NCI-H1436 (cell line): ENCODE measurements at places on chromosomes 13 and 19.

DNA sequence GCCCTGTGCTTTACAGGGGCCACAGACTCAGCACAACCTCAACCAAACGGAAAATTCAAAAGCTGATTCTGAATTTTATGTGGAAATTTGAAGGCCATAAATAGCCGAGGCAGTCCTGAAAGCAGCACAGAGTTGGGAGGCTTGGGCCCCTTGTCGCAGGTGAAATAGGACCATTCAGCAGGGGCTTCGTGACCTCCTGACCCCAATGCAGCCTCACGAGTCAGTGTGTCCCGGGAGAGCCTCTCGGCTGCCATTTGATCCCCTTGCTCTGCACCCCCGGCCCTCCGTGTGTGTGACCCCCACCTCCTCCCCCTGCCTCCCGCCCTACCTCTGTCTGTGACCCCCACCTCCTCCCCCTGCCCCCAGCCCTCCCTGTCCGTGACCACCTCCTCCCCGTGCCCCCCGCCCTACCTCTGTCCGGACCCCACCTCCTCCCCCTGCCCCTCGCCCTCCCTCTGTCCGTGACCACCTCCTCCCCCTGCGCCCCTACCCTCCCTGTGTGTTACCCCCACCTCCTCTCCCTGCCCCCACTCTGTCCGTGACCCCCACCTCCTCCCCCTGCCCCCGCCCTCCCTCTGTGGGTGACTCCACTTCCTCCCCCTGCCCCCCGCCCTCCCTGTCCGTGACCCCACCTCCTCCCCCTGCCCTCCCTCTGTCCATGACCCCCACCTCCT, 41.7 kb upstream of the TFDP1 start:
- DNase-seq = no peak

- no peak for DNase-seq
Measured at GRCh38 chr13:110784704-110785103, 71.2 kb downstream of the ING1 start.

GRCh38 chr13:111900390-111901131, 166.4 kb upstream of the SOX1 start:
- peak; percentile 36 for DNase-seq

DNA sequence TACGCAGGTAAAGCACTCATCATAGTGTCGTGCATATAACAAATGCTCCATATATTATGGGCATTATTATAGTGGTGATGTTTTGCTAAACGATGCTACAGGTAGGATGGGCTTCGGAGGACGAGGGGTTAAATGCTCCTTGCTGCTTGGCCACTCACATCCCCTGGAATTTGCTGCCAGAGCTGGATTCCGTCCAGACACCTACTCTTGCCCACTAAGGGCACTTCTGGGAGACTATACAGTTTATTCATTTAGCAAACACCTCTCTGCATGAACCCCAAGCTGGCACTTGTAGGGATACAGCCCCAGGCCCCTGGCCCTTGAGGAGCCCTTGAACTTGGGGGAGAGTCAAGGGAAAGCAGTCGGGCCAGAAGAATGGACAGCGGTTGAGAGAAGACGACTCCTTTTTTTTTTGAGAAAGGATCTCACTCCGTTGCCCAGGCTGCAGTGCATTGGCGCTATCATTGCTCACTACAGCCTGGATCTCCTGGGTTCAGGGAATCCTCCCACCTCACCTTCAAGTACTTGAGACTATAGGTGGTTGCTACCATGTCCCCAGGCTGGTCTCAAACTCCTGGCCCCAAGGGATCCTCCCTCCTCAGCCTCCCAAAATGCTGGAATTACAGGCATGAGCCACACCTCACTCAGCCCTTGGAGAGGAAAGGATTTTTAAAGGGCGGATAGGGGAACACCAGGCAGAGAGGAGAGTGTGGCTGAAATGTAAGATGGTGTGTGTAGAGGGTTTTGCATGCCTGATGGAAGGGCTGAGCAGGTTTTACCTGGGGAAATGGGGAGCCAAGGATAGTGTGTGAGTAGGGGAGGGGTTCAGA, 1.1 kb upstream of the MRPL34 start:
- no peak for DNase-seq

GRCh38 chr13:94673851-94674250, 38.5 kb downstream of the SOX21 start:
- no peak for DNase-seq
